ENCODE measurements at places on chromosomes 3 and 15.

DNA sequence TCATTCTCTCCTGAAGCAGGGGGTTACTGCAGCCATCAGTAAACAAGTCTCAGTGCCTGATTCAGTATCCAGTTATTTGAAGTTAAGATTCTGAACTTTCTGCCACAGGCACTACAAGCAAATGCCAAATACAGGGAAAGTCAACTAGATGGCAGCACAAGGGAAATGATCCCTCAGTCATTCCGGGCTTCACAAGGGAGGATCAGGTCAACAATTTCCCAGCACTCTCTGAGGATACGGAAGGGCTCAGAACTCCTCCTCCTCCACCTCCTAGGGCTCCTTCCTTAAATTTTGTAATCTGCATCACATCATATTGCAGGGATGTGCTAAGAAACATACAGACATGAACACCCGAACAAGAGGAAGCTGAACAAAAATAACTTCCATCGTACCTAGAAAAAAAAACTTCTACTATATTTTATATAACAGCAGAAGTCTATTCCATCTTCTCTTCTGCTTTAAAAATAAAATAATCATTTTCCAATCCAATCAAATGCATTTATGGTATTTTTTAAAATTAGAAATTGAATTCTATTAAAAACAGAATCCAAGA, 187.1 kb downstream of the FMN1 start:
- no peak for DNase-seq

GRCh38 chr15:53548236-53548635, 211.2 kb downstream of the WDR72 start:
- no peak for DNase-seq

DNA sequence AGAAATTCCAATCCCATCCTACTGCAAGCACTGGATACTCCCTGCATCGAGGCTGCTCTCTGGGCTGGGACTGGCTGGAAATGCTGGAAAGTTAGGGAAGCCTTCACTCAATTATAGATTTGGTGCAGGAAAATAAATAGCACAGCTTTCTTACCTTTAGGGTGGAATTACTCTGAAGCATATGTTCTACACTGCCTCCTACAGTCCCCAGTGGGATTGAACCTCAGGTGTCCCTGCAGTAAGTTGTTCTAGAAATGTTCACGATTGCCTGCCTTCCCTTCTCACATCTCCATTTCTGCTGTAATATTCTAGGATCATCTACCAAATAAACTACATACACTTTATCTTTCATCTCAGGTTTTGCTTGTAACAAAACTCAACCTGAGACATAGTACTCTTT, 536.7 kb upstream of the LMCD1 start:
- no peak for DNase-seq

DNA sequence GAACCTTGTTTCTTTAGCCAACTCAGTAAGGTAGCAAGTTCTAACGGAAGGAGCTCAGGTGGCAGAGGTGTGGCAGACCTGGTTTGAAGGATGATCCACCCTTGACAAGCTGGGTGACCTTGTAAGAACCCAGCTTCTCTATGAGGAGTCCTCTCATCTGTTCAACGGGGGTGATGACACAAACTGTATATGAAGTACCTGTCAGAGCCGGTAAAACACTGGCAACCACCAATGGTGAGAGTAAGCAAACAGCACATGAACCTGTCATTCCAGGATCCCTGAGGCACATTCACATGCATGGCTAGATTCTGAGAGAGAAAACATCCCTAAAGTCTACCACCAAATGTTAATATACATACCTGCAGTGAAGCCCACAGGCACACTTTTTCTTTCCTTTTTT, 2.4 kb downstream of the SCAP start:
- no peak for DNase-seq

- no peak for DNase-seq
Observed at GRCh38 chr3:59266551-59266950, 216.7 kb upstream of the CFAP20DC start.

- peak; percentile 95 for DNase-seq
Observed at GRCh38 chr3:101848754-101849713, at the start of gene NFKBIZ. NFKBIZ (plus strand) TSS chr3:101849514; CDS start chr3:101849629, 115 bp downstream.

- no peak for DNase-seq
Observed at GRCh38 chr3:88061746-88062145, 2.7 kb downstream of the ZNF654 start.

DNA sequence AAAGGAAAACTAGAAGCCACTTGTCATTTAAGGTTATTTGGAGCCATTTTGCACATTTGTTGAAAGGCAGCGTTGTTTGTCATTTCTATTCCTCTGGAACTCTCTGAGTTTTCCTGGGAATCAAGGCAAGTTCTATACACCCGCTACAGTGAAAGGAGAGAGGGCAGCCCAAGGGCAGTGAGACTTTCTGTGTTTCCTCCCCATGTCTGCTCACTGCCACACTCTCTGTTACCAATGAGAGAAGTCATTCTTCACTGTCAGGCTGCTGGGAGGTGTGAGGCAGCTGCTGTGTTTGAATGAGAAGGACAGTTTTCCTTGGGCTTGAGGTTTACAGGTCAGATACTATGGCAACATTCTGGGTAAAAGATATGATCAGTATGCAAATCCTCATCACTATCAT, 36.0 kb downstream of the ATP13A5 start:
- no peak for DNase-seq

DNA sequence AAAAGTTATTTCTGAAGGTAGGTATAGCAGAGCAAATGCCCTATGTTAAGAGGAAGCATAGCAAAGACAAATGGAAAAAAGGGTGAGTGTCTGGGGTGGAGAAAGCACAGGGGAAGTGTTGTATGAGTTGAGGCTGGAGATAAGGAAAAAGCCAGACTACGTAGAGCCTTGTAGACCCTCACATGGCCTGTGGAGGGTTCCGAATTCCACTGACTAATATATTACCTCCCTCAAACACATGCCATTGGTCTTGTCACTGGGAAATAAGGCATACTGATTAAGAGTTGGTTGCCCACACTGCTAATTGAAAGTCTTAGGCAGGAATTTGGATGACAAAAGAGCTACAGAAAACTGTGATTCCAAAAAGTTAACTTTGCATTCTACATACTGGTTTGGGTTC, 65.2 kb downstream of the TRAT1 start:
- no peak for DNase-seq

DNA sequence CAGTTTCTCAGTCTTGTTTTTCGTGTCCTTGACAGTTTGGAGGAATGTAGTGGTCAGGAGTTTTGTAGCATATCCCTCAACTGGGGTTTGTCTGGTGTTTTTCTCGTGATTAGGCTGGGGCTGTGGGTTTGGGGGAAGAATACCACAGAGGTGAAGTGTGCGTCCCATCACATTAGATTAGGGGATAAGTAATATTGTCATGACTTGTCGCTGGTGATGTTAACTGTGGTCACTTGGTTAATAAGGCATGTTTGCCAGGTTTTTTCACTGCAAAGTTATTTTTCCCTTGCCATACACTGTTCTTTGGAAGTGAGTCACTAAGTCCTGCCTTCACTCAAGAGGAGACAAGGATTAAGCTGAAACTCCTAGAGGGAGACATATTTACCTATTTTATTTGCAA, 39.1 kb downstream of the PAK2 start:
- DNase-seq, result no peak

GRCh38 chr3:134955874-134956273, 160.8 kb downstream of the EPHB1 start:
- no peak for DNase-seq

DNA sequence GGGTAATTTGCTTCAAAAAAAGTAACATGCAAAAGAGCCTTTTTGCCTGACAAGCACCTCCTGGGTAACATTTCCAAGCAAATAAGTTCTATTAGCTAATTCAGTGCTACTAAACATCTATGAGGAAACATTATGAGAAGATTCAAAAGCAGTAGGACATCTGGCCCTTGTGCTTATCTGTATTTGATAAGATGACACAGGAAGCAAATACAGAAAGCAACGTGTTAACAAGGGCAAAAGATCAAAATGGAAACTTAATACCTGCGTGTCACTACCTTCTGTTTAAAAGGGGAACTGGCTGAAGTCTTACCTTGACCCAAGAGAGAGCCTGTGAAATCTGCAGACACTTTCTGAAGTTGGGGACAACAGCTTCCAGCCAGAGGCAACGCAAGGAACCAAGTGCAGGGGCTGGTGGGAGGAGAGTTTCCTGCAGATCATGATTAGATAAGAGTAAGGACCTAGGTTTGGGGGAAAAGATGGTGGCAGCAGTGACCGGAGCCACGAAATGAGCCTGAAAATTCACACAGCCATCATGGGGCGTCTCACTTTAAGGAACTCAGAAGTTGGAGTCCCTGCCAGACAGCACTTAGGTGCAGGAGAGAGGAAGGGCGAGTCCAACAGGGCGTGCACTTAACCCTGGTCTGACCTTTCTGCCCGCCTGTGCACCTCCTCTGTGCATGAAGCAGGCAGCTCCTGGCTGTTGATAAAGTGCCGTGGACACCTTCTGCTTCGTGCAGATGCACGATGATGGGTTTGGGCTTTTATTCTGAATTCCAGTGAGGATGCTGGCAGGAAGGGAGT, 153.6 kb upstream of the BHLHE40 start:
- DNase-seq, result no peak

DNA sequence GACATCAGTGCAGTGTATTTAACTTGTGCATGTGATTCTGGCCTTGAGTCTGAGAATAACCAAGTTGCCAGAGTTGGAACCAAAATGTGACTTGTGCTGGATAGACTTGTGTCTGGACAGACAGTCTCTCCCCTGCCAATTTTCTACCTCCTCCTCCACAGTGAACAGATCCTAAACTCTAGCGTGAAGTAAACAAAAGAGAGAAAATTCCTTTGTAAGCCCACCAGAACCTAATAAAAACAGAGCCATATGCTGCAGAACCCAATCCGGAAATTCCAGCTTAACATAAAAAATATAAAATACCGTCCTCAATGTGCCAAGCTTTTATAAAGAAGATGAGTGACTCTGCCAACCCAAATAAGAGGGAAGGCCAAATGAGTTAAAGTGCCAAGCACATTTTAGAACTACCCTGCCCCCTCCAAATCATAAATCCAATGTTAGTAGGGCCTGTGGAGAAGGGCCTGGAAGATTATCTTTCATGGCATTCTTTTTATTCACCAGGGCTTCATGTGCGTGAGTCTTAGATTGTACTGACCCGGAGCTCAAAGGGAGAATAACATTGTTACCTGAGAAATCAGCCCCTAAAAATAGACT, 344.6 kb upstream of the PROK2 start:
- no peak for DNase-seq

DNA sequence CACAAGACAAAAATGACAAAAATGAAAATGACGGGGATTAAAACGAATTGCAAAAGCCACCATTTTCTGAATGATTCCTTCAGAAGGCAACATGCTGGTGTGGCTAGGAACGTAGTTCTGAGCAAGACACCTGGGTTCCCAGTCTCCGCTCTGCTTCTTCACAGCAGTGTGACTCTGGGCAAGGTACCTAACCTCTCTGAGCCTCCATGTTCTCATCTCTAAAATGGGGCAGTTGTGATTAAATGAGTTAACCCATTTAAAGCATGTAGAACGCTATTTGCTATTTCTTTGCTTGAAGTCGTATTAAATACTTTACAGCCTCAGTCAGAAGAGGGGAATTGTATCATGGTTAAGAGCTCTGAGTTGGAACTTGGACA, 23.6 kb downstream of the BHLHE40 start:
- no peak for DNase-seq

DNA sequence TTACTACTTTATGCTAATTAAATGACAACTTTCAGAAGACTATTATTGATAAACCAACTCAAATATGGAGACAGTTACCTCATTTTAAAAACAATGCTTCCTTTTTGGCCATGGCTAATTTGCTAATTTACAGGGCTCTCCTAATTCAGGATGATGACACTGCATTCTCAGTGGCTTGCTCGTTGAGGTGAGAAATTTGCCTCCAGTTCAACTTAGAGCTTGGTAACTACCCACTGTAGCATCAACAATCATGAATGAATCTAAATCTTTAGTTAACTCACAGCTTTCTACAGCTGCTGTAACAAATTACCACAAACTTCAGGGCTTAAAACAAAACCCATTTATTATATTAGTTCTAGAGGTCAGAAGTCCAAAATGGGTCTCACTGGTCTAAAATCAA, 14.0 kb downstream of the PBRM1 start:
- peak; percentile 50 for DNase-seq

DNA sequence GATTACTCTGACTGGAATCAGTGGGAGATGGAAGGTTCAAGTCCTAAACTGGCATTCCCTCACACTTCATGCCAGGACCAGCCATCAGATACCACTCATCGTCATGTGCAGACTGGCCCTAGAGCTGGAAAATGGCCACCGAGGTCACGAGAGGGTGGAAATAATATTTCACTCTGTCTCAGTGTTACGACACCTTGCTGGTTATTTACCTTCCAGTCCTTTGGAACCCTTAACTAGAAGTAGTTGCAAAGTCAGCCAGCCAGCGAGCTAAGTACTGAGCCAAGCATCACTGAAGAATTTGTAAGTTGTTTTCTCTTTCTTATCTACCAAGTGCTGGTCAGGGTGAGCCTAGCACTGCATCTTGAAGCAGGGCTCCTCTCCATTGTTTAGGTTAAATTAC, 309.9 kb upstream of the RASGRP1 start:
- DNase-seq, result no peak

Data from activated CD4-positive, alpha-beta T cell treated with anti-CD3 and anti-CD28 coated beads, Interleukin-2, Interleukin-6, amounts not matched to agents 100 ng/mL and 50 ng/mL, durations not matched to agents 16 hours and 8 hours (primary cell).